ENCODE measurements at places on chromosomes 3 and 15.

DNA sequence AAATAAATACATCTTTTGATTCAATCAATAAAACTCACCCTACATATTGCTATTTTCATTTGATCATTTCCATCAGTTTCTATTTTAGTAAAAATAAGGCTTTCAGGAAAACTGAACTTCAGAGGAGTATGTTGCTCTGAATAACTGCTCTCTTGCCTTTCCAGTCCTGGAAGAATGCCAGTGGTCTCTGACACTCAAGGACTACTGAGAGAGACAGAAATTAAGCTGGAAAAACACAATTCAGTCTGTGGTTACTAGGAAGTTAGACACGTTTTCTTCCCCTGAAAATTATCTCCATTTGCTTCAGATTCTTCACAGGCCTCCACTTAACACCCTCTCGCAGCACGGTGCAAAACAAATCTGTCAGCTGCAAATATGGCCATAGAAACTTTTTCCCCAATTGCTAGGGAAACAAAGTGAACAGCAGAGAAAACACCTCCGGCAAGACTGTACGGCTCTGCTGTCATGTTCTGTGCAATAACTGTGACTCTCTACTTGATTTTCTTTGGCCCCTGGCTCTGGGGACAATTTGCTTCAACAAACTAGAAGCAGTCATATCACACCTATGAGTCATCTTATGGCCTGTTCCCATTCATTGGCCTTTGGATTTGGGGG is 353.0 kb downstream of the MAGI1 start:
- DNase-seq: no peak

- no peak for DNase-seq
Observed at GRCh38 chr3:15390460-15390859, 36.9 kb downstream of the METTL6 start.

DNA sequence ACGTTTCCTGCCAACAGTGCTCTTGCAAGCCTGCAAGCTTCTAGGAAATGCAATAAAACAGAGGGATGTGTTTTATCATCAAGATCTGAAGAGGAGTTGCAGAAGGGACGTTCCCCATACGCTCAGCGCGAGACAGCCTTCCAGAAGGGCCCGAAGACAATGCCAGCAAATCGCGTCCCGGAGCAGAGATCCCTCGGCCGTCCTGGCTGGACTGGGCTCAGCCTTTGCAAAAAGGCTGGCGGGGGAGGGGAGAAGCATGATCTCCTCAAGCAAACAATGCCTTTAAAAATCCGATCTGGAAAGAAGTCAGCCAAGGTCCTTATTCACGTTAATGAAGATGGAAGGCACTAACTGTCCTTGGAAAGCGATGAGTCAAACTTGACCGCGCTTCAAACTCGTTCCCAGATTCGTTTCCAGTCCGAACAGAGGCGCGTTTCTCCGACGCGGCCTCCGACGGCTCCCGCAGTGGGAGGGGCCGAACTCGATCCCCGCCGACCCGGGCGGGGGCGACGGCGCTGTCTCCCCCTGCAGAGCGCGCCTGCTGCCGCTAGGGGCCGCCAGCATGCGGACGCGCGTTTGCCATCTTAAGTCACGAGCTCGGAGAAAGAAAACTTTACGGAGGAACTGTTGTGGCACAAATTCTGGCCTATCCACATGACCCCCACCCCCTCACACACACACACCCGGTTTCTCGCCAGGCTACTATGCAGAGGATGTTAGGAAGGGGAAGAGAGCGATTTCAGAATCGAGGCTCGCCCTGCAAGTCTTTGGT is 5.5 kb downstream of the BCL6 start:
- peak; percentile 79 for DNase-seq

GRCh38 chr3:191549357-191549756 is 88.4 kb downstream of the PYDC2 start:
- DNase-seq: no peak

- DNase-seq: no peak
Observed at GRCh38 chr3:963755-964154, 129.1 kb upstream of the CNTN6 start.

- DNase-seq: peak; percentile 61
Observed at GRCh38 chr15:91308855-91309254, 208.8 kb downstream of the SV2B start.

DNA sequence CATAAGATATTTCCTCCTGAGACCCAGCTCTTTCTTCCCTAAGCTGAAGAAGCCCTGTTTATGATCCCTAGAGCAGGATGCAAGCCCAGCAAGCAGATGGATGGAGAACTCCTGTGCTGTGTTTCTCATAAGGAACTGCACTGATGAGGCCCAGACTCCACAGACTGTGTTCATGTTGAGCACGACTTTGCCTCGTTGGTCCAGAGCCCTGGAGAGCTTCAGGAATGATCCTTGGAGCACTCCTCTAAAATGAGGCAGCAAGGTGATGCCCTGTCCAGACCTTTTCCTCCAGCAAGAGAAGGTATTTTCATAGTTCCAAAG is 83.8 kb downstream of the MYLK start:
- DNase-seq: no peak

- DNase-seq: no peak
Observed at GRCh38 chr15:39285663-39286062, 295.2 kb upstream of the THBS1 start.

- no peak for DNase-seq
Observed at GRCh38 chr15:35379972-35380371, 166.0 kb downstream of the DPH6 start.

- DNase-seq: no peak
Observed at GRCh38 chr3:87498358-87499080, 222.1 kb upstream of the POU1F1 start.
